ENCODE measurements at places on chromosomes 6 and 20.

DNA sequence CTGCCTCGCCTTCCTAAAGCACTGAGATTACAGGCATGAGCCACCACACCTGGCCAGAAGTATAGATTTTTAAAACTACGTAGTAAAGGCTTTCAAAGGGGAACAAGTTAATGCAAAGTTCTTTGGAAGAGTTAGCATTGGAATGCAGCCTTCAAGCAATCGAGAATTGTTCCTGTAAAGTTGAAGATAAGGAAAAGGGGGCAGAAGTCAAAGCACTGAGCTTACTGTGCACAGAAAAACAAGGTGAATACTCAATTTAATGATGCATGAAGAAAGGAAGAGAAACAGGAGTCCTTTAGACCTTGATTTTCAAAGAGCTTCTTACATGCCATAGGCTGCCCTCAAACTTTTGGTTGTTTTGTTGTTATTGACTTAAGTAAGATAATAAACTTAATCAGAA lies 29.1 kb upstream of the LGSN start:
- DNase-seq = no peak

- DNase-seq = no peak
Observed at GRCh38 chr6:76888351-76888750, 574.9 kb downstream of the HTR1B start.

- no peak for DNase-seq
Observed at GRCh38 chr20:52992632-52993031, 20.5 kb downstream of the TSHZ2 start.

- no peak for DNase-seq
Observed at GRCh38 chr6:12653486-12653885, 63.1 kb upstream of the PHACTR1 start.

DNA sequence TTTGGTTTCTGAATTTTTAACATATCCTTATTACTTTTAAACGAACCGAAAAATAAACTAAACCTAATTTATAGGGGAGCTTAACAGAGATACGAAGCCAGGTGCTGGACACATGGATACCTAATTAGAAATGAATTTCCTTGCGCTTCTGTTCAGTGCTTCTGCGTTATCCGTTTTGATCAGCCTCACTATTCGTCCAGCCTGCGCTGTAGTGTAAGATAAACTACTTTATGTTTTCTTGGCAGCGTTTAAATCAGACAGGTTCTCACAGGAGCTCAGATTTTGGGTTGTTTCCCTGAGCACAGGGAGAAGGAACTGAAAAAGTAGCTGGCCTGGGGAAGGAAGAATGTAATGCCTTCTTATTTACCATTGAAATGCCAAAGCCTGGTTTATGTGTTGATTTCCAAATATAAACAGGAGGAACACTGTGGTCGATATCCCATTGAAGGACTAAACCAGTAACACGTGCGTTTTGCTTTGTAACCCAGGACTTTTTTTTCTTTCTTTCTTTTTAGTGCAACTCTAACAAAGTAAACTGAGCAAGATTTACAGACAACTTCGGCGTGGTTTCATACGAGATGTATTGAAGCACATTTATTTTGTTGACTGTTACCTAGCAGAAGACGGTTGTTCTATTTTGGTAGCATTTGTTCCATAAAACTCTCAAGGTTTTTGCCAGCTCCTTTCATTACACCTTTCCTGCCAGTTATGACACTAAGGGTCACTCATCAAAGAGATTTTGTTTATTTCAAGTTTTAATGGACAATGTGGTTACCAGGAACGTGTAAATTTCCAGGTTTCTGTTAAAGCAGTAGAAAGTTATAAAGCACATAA lies 214.8 kb upstream of the HEY2 start:
- no peak for DNase-seq

- DNase-seq = no peak
Observed at GRCh38 chr6:131212024-131212423, 76.8 kb downstream of the AKAP7 start.

DNA sequence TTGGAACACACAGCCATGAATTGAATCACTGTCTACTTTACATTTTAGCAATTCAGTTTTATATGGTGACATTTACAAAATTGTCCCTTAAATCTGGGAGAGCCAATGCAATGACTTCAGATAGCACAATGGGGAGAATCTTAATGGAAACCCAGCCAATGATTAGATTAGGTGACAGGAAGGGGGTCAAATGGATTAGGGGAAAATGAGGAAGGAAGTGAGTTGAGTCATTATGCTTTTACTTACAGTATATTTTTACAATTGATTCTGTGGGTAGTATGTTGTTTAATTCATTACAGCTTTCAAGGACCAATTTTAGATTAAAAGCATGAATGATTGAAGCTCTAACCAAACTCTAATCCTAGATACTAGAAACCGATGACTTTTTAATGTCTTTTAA lies 229.8 kb downstream of the SOX4 start:
- DNase-seq = no peak

GRCh38 chr6:157030755-157031154 lies 253.6 kb downstream of the ARID1B start:
- DNase-seq = no peak

DNA sequence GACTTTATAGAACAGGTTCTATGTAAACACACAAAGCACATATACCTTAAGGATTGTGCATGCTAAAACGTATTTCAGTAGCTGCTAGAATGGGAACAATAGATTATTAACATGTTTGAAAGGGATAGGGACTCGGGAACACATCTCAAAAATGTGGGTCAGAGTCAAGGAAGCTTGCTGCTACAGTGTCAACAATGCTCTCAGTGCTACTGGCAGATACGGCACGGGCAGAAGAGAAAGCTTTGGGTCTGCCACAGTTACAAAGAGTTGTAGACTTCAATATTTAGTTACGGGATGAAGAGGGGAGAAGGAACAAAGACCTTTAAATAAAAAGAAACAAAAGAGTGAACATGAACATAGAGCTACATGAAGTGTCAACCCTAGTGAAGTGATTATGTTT lies 170.5 kb downstream of the BACH2 start:
- no peak for DNase-seq

DNA sequence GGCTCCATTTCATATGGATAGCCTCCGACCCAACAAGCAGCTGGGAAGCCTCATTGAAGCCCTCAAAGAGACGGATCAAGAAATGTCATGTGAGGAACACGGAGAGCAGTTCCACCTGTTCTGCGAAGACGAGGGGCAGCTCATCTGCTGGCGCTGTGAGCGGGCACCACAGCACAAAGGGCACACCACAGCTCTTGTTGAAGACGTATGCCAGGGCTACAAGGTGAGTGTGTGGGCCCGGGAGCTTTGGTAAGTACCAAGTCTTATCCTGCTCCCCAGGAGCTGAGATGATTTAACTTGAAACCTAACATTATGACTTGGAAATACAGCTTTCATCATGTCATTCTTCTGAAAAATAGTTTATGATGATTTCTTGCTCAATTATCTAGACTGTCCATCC lies 4.1 kb downstream of the TRIM38 start:
- no peak for DNase-seq

DNA sequence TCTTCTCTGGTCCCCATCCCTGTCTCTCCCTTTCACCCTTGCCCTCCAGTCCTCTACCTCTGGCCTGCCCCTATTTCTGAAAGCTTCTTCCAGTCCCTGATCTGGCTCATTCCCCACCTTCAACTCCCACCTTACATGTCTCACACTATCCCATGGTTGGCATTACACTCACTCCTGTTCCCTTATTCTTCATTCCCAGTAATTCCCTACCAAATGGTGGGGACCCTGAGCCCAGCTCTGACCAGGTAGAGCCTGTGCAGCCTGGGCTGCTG lies 6.4 kb downstream of the TP53INP2 start:
- DNase-seq = no peak

- no peak for DNase-seq
Observed at GRCh38 chr20:38178581-38178980, 13.5 kb upstream of the TGM2 start.

DNA sequence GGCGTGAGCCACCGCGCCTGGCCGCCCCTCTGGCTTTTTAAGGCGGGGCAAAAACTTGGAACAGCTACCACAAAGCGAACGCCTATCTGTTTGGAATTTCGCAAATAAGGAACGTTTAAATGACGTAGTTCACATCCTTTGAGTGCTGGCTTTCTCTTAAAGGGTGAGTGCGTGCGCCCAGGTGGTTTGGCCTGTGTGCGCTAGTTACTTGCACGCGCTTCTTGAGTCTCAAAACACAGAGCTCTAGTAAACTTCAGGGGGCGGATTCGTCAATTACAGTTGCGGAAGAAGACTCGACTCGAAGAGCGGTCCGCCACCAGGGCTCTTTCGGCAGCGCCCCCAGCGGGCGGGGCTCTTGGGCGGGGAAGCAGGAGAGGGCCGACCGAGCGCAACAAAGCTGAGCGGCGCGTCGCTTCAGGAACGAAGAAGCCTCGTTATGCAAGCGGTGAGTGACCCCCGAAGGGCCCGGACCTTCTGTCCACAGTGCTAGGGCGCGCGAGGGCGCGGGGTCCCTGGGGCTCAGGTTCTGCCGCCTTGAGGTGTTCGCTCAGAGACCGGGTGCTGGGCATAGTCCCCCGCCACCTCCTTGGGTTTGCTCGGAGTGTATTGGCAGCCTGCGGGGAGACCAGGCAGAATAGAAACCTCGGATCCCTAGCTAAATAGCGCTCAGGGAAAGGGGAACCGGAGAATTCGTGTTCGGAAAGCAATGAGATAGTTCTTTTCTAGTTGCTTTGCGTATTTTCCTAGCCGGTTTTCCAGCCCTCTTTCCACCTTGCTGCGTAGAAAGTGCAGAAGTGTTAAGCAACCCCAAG lies at the start of gene SYCP2L:
TSS of gene SYCP2L (plus strand) at position 362 of the 812 bp plus-strand sequence. CDS start at position 437, 75 bp downstream.
- DNase-seq = no peak

DNA sequence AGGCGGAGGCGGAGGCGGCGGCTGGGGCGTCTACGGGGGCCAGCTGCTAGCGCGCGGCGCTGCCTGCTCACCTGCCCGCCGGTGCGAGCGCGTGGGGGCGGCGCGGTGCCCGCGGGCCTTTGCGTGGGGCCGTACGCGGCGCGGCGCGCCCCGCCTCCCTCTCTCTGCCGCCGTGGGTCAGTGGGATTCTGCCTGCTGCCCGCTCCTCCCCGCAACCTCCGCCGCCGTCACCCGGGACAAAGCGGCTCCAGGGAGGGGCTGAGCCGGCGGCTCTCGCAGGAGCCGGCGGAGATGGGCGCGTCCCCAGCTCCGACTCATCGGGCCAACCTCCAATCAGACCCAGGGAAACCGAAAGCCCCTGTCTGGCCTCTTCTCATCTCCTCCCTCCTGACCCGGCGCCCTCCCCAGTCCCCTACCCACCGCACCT lies at the start of gene RCAN2:
TSS of gene RCAN2 (minus strand) at position 249 of the 427 bp plus-strand sequence.
- DNase-seq = peak; percentile 82

GRCh38 chr6:34462551-34462971 lies 3.3 kb upstream of the PACSIN1 start:
- DNase-seq = peak; percentile 48

- no peak for DNase-seq
Observed at GRCh38 chr20:41027872-41028358, 707 bp upstream of the TOP1 start.

GRCh38 chr20:24492031-24492607 lies 22.7 kb downstream of the SYNDIG1 start:
- peak; percentile 51 for DNase-seq

GRCh38 chr20:15645816-15646215 lies 927.4 kb downstream of the KIF16B start:
- DNase-seq = no peak

GRCh38 chr6:32178547-32179440 lies 589 bp downstream of the RNF5 start:
- DNase-seq = no peak

DNA sequence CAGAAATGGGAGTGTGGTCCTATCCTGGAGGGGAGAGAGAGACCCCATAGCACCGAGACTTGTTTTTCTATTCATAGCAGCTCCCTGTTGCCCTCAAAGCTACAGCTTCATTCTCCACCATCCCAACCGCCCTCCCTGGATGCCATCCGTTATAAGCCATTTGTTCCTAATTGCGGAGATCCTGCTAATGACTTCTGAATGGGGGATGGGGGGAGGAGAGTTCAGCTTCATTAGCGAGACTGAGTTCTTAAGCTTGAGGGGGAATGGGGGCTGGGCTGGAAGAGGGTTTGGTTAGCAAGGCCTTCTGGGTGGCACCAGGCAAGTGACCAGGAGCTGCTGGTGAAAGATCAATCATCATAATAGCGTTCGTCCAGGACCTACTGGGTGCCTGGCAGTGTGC lies 27.1 kb downstream of the FOXP4 start:
- DNase-seq = no peak

GRCh38 chr20:17641520-17641964 lies 40.5 kb downstream of the RRBP1 start:
- no peak for DNase-seq

- DNase-seq = no peak
Observed at GRCh38 chr6:61538801-61539200, 747.2 kb downstream of the KHDRBS2 start.

- no peak for DNase-seq
Observed at GRCh38 chr6:147834084-147834776, 325.7 kb downstream of the SAMD5 start.

DNA sequence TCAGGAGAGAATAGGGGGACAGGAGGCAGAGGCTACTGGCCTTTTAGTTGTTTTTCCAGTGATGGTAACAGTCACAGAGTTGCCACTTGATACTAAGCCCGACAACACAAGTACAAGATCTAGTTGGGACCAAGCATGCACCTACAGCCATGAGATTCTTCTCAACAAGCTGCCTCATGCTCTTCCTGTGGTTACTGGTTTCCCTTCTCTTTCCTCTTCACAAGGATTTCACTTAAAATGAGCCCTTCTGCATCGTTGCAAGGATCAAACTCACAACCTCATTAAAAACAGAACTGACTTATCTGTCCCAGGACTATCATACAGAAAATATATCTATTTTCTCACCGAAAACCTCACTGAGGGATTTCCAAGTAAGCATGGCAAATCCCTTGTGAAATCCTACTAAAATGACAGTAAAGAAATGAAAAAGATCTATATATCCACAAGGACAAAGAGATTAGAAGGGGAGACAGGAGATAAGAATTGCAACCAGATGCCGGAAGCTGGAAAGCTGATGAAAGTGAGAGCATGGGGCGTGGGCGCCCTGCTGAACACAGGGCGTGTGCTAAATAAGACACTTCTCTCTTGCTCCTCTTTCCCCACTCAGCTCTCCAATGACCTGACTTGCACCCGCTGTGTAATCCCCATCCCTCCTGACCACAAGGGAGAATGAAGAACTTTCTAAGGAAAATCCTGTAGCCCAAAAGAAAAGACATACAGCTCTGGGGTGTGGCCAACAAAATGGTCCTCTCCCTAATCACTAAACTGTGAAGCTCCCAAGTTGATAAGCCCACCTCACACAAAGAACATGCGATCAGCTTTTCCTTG lies 13.4 kb downstream of the MTFR2 start:
- no peak for DNase-seq

- DNase-seq = no peak
Observed at GRCh38 chr6:93059911-93060310, 359.4 kb downstream of the EPHA7 start.

GRCh38 chr6:133241901-133242636 lies 912 bp downstream of the EYA4 start:
- DNase-seq = peak; percentile 68

GRCh38 chr6:33314515-33314942 lies 651 bp upstream of the TAPBP start:
- DNase-seq = peak; percentile 85

- DNase-seq = no peak
Observed at GRCh38 chr6:44789806-44790205, 402.3 kb downstream of the CDC5L start.
